Natural killer cell (primary cell): ENCODE measurements at places on chromosomes 1 and 21. TPM values are rescaled to one million over a fixed set of nuclear protein-coding genes. Genes with fewer than 3 reads are reported as not detected.

DNA sequence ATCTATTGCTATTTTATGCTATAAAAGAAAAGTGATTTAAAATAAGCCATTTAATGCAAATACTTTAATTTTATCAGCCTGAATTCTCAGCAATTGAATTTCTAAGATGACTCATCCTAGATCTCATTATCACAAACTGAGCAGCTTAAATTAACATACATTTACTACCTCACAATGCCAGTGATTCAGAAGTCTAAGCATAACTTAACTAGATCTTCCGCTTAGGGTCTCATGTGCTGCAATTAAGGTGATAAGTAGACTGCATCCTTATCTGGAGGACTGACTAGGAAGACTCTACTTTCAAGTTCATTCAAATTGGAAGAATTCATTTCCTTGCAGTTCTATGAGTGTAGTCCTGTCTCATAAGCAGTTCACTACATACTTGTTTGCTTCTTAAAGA is 286.6 kb downstream of the COL11A1 start:
- H3K27ac ChIP-seq: no peak overlapping the region
- H3K4me3 ChIP-seq: no peak overlapping the region
- no peaks in the 10 kb centered on the region for H3K36me3 ChIP-seq
- H3K4me1 ChIP-seq: no peaks in the 10 kb centered on the region
- no peaks in the 10 kb centered on the region for H3K27me3 ChIP-seq
- DNase-seq: no peak

DNA sequence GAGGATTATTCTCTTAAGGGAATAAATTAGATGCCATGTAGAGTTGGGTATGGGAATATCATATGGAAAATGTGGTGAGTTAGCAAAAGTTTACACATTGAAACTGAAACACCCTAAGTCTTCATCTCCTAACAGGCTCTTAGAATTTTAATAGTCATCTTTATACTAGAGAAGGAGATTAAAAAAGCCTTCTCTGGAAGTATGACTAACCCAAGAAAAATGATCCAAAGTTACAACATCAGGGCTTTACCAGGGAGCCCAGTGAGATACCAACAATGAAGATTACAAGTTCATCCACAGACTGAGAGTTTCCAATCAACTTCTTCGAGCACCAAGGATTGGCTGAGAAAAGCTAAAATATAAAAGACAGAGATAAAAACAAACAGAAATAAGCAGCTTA is 70.0 kb upstream of the KIAA0040 start:
- H3K4me1 ChIP-seq: no peaks in the 10 kb centered on the region
- no peak overlapping the region for H3K27ac ChIP-seq
- DNase-seq: no peak
- H3K4me3 ChIP-seq: no peak overlapping the region
- H3K27me3 ChIP-seq: no peaks in the 10 kb centered on the region

- no peaks in the 10 kb centered on the region for H3K27me3 ChIP-seq
- no peak overlapping the region for H3K4me3 ChIP-seq
- no peak for DNase-seq
- H3K4me1 ChIP-seq: peaks cover 10% of the 10 kb centered on the region
- H3K36me3 ChIP-seq: no peaks in the 10 kb centered on the region
Measured at GRCh38 chr1:66446261-66447001, 87.5 kb upstream of the SGIP1 start.

DNA sequence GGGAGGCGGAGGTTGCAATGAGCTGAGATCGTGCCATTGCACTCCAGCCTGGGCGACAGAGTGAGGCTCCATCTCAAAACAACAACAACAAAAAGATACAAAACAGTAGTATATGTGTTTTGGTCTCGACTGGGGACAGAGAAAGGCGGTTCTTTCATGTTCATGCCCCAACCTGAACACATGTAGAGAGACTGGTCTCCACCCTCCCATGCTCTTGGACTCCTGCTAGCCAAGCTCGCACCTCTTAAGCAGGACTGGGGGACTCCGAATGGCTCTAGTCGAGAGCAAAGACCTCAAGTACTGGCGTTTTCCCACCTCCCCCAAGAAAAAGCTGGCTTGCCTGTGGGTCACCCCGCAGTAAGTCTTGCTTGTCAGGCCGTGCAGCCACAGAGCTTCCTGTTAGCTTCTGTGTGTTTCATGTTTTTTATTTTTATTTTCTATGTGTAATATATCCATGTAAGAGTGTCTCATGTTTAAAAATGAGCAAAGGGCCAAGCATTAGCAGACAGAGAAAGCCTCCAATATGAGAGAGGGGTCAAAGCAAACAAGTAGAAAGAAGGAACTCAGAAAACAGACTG is 91.6 kb downstream of the SCCPDH start:
- H3K4me3 ChIP-seq: no peak overlapping the region
- no peak for DNase-seq
- H3K27ac ChIP-seq: no peak overlapping the region
- no peaks in the 10 kb centered on the region for H3K36me3 ChIP-seq
- peaks cover 2% of the 10 kb centered on the region for H3K27me3 ChIP-seq

- no peak overlapping the region for H3K27ac ChIP-seq
- no peaks in the 10 kb centered on the region for H3K27me3 ChIP-seq
- no peak for DNase-seq
- H3K4me1 ChIP-seq: no peaks in the 10 kb centered on the region
- no peaks in the 10 kb centered on the region for H3K36me3 ChIP-seq
Measured at GRCh38 chr1:223421676-223422075, 28.5 kb downstream of the CCDC185 start.

GRCh38 chr21:35066824-35067223 is 17.7 kb upstream of the RUNX1 start:
- no peak for DNase-seq
- H3K36me3 ChIP-seq: no peaks in the 10 kb centered on the region
- no peaks in the 10 kb centered on the region for H3K27me3 ChIP-seq
- H3K4me3 ChIP-seq: no peak overlapping the region

DNA sequence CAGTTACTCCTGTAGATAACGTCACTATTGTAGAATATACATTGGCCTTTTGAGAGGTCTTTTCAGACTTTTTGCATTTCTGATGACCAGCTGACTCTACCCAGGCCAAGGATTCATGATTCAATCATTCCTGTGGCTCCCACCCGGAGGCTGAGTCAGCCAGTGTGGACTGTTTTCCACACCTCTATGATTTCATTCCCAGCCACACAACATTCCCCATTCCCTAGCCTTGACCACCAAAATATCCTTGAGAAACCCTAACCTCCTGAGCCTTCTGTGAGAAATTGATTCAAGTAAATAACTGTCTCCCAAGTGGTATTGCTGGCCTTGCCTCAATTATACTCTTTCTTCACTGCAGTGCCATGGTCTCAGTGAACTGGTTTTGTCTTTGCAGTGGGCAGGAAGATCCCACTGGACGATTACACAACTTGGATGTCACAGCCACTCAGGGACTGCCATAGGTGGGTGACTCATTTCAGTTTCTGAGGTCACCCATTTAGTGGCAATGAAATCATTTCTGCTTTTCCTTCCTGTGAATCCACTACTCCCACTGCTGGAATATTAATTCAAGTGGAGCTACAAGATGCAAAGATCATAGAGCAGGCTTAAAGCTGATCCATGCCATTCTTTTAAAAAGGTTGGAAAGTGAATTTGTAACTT is 518.6 kb upstream of the ZP4 start:
- no peak for DNase-seq
- no peaks in the 10 kb centered on the region for H3K4me1 ChIP-seq
- no peak overlapping the region for H3K4me3 ChIP-seq
- no peak overlapping the region for H3K27ac ChIP-seq

DNA sequence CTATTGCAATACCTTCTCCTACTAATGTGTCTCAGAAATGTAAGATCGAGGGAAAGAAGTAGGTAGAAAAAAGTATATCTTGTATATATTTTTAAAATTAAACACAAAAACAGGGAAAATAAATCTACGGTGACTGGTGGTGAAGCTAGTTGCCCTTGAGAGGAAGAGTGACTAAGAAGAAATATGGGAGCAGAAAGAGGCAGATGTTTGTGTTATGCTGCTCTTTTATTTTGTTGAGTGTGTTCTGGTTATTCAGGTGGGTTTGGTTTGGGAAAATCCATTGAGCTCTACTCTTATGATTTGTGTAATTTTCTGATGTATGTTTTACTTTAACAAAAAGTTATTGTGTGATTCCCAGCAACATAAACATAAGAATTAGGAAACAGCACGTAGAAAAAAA is 444.9 kb upstream of the B3GALT2 start:
- no peak overlapping the region for H3K4me3 ChIP-seq
- DNase-seq: no peak
- no peaks in the 10 kb centered on the region for H3K27me3 ChIP-seq
- H3K4me1 ChIP-seq: no peaks in the 10 kb centered on the region

GRCh38 chr21:34266351-34266750 is 97.5 kb upstream of the KCNE2 start:
- H3K4me1 ChIP-seq: no peaks in the 10 kb centered on the region
- no peak for DNase-seq
- no peaks in the 10 kb centered on the region for H3K27me3 ChIP-seq

DNA sequence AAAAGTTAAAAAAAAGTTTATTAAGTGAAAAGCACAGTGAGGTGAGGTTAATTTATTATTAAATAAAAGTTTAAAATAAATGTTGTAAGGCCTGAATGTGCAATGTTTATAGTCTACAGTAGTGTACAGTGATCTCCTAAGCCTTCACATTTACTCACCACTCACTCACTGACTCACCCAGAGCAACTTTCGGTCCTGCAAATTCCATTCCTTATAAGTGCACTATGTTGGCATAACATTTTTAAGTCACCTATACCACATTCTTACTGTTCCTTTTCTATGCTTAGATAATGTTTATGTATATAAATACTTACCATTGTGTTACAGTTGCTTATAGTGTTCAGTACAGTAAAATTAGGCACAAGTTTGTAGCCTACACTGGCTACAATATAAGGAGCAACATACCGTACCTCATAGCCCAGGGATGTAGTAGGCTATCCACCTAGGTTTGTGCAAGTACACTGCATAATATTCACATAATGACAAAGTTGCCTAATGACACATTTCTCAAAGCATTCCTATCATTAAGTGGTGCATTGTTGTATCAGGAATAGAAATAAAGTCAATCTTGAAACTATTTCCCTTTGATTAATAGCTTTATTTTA is 426.5 kb upstream of the BRINP3 start:
- no peaks in the 10 kb centered on the region for H3K4me1 ChIP-seq
- H3K27me3 ChIP-seq: no peaks in the 10 kb centered on the region
- no peak for DNase-seq
- H3K27ac ChIP-seq: no peak overlapping the region
- no peak overlapping the region for H3K4me3 ChIP-seq
- no peaks in the 10 kb centered on the region for H3K36me3 ChIP-seq

DNA sequence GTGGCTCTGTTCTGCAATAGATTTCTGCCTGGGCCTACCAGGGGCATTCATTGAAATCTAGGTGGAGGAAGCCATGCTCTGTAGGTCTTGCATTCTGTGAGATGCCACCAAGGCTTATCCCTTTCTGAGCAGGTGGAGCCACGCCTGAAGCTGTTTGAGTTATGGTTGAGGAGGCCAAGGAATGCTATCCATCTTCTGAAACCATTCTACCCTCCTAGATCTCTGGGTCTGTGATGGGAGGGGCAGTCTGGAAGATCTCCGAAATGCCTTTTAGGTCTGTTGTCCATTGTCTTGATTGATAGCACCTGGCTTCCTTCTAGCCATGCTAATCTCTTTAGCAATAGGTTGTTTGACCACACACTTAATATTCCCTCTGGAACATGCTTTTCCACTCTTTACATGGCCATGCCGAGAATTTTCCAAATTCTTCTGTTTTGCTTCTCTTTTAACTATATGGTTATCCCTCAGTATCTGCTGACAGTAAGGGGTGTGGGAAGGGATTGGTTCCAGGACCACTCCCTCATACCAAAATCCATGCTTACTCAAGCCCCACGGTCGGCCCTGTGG is 45.2 kb downstream of the AK4 start:
- H3K4me3 ChIP-seq: no peak overlapping the region
- no peaks in the 10 kb centered on the region for H3K27me3 ChIP-seq
- H3K36me3 ChIP-seq: no peaks in the 10 kb centered on the region

DNA sequence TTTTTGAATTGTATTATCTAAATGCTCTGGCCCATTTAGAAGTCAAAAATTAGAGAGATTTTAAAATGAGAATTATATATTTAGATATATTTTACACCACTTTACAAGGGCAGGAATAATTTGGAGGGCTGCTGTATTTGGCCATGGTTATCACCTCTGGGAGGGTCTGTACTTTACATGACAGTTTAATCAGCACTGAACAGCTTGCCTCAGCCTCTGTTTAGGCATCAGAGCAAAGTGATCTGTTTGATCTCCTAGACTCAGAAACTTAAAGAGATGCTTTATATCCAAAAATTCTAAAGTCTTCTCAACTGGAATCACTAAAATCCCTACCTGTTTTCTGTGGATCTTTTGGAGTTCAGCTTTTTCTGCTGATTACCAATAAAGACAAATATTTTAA is 5.4 kb upstream of the SPTA1 start:
- no peaks in the 10 kb centered on the region for H3K36me3 ChIP-seq
- no peak overlapping the region for H3K27ac ChIP-seq
- no peak for DNase-seq
- no peaks in the 10 kb centered on the region for H3K27me3 ChIP-seq
- no peak overlapping the region for H3K4me3 ChIP-seq
- H3K4me1 ChIP-seq: no peaks in the 10 kb centered on the region

- DNase-seq: no peak
- peaks cover 9% of the 10 kb centered on the region for H3K27me3 ChIP-seq
- H3K27ac ChIP-seq: no peak overlapping the region
- no peaks in the 10 kb centered on the region for H3K36me3 ChIP-seq
Measured at GRCh38 chr21:36718951-36719501, 20.1 kb downstream of the SIM2 start.

DNA sequence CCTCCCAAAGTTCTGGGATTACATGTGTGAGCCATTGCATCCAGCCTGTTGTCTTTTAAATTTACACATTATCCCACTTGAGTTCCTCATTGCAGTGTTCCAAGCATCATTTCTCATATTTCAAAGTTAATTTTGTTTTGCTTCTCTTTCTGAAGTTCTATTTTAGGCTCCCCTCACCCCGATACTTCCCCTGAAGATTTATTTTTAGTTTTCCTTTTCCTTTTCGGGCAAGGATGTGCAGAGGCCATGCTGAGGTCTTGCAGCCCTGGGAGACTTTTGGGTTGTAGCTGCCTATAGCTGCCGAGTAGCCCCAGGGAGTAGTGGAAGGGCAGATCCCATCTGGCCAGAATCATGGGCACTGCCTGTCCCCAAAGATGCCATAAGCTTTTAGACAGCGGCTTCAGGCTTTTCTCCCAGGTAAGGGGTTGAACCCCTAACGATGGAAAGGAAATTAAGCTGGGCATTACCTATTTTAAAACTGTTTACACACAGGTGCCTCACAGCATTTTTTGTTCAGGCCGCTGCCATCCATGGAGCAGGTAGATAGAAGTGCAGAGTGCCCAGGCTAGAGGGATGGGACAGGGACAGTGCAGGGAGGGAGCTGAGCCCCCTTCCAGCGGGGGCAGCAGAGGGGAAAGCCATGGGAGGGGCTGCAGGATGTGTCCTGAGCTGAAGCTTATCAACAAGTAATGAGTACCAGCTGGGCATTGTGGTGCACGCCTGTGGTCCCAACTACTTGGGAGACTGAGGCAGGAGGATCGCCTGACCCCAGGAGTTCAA is 15.9 kb downstream of the PSEN2 start:
- peaks cover 4% of the 10 kb centered on the region for H3K36me3 ChIP-seq
- H3K27me3 ChIP-seq: no peaks in the 10 kb centered on the region
- DNase-seq: no peak

- H3K4me1 ChIP-seq: peaks cover 5% of the 10 kb centered on the region
- H3K27ac ChIP-seq: no peak overlapping the region
- no peak for DNase-seq
- H3K36me3 ChIP-seq: no peaks in the 10 kb centered on the region
- H3K4me3 ChIP-seq: no peak overlapping the region
Measured at GRCh38 chr1:53334312-53334711, 6.4 kb upstream of the LRP8 start.

The TNFSF18 gene
- 0.18 TPM for total RNA-seq

The IRF6 gene
- total RNA-seq: 11.2 TPM

The CHI3L1 gene
- 1.0 TPM for total RNA-seq

The MCOLN3 gene
- not detected for total RNA-seq

The PRRX1 gene
- not detected for total RNA-seq

The L1TD1 gene
- not detected for total RNA-seq
